ENCODE measurements at places on chromosomes 16 and 17.

DNA sequence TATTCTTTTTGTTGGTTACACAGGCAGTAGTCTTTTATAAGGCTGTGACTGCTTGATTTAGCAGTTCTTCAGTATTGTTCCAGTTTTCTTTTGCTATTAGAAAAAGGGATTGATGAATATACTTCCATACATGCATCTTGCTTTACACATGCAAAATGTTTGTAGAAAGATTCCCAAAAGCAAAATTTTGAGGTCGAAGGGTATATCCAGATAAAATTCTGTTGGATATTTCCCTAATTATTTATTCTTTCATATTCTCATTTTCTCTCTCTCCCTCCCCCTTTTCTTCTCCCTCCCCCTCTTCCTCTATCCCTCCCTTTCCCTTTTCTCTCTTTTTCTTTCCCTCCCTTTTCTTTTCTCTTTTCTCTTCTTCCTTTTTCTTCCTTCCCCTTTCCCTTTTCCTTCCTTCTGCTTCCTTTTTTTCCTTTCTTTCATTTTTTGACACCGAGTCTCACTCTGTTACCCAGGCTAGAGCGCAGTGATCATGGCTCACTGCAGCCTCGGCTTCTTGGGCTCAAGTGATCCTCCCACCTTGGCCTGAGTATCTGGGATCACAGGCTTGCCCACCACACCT lies 46.9 kb upstream of the ADCY7 start:
- no peak for DNase-seq

DNA sequence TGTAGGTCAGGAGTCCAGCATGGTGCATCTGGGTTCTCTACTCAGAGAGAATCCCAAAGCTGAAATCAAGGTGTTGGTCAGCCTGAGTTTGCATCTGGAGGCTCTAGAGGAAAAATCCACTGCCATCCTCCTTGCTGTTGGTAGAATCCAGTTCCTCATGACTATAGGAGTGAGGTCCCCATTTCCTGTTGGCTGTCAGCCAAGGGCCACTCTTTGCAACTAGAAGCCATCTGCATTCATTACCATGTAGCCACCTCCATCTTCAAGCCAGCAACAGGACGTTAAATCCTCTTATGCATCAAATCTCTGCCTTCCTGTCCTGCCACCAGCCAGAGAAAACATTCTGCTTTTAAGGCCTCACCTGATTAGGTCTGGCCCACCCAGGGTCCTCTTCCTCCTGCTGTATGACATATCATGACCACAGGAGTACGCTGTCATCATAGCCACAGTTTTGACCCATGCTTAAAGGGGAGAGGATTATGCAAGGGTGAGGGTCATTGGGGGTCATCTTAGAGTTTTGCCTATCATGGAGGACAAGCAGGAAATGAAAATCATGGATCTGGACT lies 40.5 kb downstream of the DNAH9 start:
- DNase-seq: no peak

DNA sequence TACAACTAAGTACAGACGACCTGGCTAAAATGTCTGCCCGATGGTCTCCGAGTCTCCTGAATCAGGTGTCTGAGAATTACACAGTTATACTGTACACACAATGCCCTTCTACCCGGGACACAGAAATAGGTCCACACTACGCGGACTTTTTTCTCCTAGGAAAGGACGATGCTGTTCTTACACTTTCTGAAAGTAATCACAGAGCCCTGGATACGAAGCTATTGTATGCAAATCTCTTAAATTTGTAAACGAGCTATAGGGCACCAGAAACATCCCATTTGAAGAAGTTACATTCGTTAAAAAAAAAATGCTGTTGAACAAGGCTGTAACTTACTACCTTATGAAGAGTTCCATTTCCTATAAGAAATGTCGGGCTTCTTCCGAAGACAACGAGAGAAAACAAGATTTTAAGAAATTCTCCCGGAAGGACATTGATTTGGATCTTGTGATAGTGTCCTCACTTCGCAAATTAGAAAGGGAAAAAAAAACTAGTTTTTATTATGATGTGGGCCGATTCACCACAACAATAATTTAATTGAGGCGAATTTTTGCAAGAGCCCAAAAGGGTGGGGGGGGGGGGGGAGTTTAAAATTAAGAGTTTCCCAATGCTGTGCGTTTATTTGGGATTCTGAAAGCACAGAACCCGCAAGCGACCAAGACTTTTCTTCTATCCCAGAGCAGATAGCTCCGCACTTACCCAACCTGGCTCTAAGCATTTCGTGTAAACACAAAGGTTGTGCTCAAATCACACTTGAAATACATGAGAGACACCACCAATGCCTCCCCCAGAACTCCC lies 1.5 kb upstream of the SOX9 start:
- DNase-seq: no peak

DNA sequence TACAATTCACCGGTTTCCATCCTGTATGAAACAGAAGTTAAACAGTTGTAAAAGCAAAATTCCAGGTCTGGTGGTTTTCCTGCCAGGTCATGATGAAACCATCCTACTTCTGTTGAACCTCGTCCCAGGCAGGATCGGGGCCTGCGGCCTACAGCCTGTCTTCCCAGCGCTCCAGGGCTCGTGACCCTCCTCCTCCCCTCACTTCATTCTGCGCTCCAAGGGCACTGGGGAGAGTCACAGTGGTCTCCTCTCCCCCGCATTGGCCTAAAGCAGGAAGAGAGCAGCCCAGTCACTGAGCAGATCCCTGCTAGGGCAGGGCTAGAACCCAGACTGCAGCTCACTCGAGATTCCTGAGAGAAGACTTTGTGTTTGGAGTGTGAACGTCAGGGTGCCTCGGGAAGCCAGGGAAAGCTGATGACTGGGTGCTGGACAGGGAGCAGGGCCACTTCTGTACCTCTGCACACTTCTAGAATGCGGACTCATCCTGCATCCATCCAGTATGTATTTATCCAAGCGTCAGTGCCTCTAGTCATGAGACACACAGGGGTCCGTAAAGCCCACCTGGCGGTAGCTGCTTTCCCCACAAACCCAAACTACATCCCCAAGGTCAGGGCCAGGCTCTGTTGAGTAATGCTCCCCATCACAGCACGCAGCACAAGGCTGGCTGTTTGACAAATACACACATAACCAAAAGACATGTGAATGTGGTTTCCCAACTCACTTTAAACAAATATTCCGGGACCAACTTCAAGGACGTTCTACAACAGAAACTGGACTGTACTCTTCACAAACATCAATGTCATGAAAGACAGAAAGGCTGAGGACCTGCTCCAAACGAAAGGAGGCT lies 1.7 kb upstream of the ITGAE start:
- peak; percentile 93 for DNase-seq

- DNase-seq: peak; percentile 95
Measured at GRCh38 chr16:31876951-31877828, 3.6 kb downstream of the ZNF267 start.

- DNase-seq: peak; percentile 69
Measured at GRCh38 chr17:5592382-5592781, 8.1 kb upstream of the NLRP1 start.

GRCh38 chr17:65902155-65902554 lies 289.8 kb downstream of the CEP112 start:
- DNase-seq: no peak

DNA sequence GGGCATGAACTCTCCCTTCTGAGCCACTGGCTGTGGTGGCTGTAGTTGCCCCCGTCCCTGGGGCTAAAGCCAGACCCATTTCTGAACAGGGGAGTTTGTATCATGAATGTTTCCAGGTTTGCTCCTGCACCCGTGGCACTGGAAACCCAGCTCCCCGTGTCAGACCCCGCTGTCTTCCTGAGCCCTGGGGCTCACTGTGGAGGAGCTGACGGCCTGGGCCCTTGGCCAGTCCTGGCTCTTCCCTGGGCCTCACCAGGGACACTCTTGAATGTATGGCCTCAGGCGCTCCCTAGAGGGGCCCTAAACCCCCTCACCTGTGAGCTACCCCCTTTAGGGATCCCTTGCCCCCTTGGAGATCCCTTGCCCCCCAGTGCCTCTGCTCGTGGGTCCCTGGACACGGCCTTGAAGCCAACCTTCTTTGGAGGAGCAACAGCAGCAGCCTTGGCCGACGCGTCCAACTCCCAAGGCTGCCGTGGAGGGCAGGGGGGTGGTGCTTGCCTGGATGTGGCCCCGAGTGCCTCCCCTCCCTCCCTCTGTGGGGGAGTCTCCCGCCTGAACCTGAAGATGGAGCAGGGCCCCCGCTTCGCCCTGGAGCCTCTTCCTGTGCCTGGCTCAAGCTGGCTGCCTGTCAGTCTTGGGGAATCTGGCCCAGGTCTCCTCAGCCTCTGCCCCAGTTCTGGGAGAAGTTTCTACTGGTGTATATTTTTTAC lies 15.9 kb downstream of the CASKIN2 start:
- no peak for DNase-seq

- DNase-seq: no peak
Measured at GRCh38 chr16:23826528-23827045, 9.2 kb upstream of the PRKCB start.

GRCh38 chr17:63356337-63356757 lies 89.8 kb downstream of the CYB561 start:
- DNase-seq: peak; percentile 86

DNA sequence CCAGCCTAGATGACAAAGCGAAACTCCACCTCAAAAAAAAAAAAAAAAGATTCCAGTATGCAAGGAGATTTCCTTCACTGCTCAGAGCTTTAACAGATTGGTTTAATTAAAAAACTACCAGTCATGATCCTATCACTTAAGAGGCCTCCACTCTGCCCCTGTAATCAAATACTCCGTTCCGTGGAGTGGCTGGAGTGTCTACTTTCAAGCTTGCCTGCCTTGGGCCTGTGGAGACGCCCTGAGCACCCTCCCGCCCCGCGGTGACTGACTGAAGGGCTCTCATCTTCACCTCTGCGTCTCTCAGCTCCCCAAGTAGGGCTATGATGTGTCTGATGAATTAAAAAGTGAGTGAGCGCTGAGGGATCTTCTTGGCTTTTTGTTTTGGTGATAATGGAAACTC lies 25.3 kb upstream of the TRPV3 start:
- DNase-seq: no peak

- DNase-seq: no peak
Measured at GRCh38 chr16:85891776-85892166, 7.2 kb upstream of the IRF8 start.

- DNase-seq: no peak
Measured at GRCh38 chr16:1367486-1368174, 15.9 kb downstream of the GNPTG start.

DNA sequence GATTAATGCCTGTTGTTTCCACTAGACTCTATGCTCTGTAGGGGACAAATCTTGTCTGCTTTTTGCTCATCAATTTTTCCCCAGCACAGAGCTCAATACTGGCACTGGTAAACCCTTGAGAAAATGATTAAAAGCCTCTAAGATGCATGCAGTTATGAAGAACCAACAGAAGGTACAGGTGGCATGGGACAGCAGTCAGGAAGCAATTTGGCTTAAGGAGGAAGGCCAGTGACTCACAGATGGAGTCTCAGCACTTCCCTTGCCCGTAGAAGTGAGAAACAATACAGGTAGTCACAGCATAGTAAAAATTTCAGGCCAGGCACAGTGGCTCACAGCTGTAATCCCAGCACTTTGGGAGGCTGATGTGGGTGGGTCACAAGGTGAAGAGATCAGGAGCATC lies 504.7 kb upstream of the RBFOX1 start:
- DNase-seq: no peak

DNA sequence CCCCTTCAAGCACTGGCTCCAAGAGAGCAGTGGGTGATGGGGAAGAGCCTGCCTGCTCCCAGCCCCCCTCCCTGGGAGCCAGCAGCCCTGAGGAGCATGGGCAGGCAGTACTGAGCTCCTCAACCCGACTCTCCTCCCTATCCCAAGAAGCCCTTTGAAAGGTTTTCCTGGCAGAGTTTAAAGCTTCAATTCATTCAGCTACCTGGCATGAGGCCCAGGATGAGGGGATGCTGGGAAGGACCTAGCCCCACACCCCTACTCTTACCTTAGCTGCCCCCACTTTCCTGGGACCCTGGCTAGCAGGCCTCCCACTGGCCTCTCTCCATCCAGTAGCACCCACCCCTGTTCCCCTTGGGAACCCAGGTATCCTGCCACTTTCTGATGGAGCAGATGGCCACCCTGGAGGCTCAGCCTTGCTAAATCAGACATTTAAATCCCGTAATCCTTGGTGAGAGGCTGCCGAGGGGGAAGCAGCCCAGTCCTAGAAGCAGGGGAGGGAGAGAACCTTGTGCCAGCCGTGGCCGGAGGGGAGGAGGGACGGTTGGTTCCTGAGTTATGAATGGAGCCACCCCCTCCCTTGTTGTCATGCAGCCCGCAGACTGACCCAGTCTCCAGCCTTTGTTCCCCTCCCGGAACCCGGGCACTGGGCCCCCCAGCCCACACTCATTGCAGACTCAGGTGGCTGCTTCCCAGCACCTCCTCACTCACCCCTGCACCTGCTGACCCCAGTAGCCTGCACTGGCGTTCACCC lies 17.1 kb downstream of the ATP1B2 start:
- DNase-seq: no peak

GRCh38 chr16:57000271-57001025 lies 11.1 kb downstream of the NLRC5 start:
- peak; percentile 62 for DNase-seq

DNA sequence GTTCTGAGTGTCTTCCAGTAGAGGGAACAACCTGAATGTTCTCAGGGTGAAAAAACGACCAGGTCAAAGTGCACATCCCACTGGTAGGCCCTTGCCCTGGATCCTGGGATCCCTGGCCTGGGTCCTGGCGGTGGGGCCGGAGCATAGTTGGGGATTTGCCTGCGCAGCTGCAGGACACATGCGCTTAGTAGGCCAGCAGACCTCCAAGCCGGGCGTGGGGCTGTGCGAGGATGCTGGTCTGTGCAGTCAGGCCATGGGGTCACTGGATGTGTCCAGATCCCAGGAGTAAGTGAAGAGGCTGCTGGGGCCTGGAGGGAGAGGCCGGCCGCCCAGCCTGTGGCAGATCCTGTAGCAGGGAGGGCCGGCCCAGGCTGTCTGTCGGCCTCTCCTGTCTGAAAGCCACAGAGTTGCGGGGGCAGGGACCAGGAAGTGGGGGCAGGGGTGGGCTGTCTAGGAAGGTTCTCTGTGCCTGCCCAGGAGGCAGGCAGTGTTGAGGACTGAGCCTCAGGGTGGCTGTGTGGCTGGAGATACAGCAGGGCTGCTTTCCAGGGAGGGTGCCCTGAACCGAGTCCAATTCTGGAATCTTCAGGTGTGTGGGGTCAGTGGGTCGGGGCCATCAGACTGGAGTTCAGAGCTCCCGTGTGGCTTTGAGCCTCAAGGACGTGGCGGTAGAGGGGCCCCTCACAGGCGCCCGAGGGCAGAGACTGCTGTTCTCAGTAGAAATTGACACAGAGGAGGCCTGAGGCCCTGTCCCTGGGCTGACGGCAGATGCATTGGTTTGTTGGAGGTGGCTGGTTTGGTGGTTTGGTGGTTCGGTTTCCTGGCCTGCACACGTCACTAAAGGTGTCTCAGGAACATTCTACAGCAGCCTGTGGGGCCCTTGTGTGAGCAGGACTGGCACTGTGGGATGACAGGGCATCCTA lies 17.2 kb upstream of the NUDT16L1 start:
- DNase-seq: no peak

- no peak for DNase-seq
Measured at GRCh38 chr16:46745617-46746016, 2.5 kb downstream of the MYLK3 start.

All from choroid plexus epithelial cell (primary cell).